Osteocyte (in vitro differentiated cells): ENCODE measurements at places on chromosomes 1 and 21. TPM values are rescaled to one million over a fixed set of nuclear protein-coding genes. Genes with fewer than 3 reads are reported as not detected.

DNA sequence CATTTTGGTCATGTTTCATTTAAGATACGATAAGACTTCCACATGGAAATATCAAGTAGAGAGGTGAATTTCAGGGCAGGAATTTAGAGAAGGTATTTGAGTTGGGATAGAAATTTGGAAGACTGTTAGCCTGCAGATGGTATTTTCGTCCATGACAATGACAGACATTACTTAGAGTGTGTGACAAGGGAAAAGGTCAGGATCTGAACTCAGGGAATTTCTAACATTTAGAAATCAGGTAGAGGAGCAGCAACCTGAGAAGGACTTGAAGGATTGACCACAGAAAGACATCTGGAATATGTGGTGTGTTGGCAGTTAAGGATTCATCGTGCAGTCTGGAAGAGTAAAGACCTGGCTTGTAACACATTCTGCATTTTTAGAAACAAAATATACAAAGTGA is 57.9 kb downstream of the RABGAP1L start:
- no peak for DNase-seq

DNA sequence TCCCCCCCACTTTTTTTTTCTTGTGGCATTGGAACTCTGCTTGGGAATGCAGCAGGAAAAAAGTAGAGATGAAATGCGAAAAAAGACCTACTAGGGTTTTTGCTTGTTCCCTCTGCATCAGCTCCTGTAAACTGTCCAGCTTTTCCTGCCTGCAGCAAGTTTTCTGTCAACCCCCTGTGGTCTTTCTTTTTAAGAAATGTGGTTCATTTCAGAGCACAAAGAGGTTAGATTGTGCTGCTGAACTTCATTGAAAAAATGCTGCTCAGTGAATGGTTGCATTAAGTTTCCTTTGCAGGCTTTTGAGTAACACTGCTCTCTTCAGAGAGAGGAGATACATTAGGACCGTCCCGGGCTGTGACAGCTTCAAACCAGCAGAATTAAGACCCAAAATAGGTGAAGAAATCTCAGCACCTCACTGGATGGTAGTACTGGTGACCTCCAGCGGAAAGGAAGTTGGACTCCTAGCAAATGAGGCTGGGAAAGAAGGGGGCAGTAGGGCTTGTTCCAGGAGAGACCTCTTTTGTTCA is 80.7 kb downstream of the NDUFS5 start:
- DNase-seq: no peak

- DNase-seq: no peak
These were observed 21.5 kb downstream of the TUT4 start for GRCh38 chr1:52531249-52531872.

- DNase-seq: no peak
These were observed 61.3 kb downstream of the H3-3A start for GRCh38 chr1:226123591-226124471.

DNA sequence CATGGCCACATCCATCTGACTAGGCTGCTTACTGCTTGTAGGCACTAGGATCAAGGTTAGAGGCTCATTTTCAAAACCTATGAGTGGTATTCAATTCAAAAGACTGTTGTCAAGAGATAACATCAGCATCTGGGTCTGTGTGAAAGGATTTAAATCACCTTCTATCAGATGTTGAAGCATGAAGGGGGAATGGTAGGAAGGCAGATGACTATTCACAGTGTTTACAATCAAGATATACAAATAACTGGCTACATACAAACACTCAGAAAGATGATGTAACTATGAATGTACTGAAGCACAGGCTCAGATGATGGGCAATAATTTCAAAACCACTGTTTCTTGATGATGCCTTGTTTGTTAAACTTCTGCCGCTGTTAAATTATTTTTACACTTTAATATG is 249.2 kb downstream of the SLC45A1 start:
- DNase-seq: no peak

DNA sequence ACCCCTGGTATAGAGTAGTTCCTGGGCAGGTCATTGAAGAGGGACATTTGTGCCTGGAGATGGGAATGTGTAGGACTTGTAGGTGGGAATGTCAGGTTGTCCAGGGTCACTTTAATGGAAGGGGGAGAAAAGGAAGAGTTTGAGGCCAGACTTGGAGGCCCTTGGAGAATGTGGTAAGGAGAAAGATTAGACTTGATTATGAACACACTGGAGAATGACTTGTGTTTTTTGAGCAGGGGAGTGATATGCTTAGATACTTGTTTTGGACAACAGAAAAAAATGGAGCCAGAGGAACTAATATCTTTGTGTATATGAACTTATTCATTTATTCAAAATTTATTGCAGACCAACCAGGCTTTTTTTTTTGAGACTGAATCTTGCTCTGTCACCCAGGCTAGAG is 17.9 kb downstream of the ELAPOR1 start:
- no peak for DNase-seq

- no peak for DNase-seq
These were observed 62.2 kb upstream of the GRIK3 start for GRCh38 chr1:37096523-37096922.

- no peak for DNase-seq
These were observed 85.9 kb downstream of the SELENOF start for GRCh38 chr1:86828024-86828423.

GRCh38 chr1:245599371-245600174 is 444.8 kb downstream of the KIF26B start:
- DNase-seq: no peak

Gene S100B
- not detected in 2 replicates for total RNA-seq
